Body of pancreas (tissue), 4 donors: ENCODE measurements at places on chromosomes 13 and 19. TPM values are rescaled to one million over a fixed set of nuclear protein-coding genes. Genes with fewer than 3 reads are reported as not detected.

Gene SIN3B
- total RNA-seq = 71.2 TPM

Gene TNPO2
- 35.6 TPM for total RNA-seq

GRCh38 chr19:42270346-42271044 lies 1.4 kb downstream of the CIC start:
- no peak overlapping the region for H3K4me3 ChIP-seq
- H3K36me3 ChIP-seq = no peaks in the 10 kb centered on the region
- DNase-seq = peak; percentile 54
- peaks cover 51% of the 10 kb centered on the region for H3K4me1 ChIP-seq

GRCh38 chr19:42412661-42413076 lies 14.5 kb downstream of the LIPE start:
- H3K36me3 ChIP-seq = no peaks in the 10 kb centered on the region
- no peaks in the 10 kb centered on the region for H3K27me3 ChIP-seq
- no peak for DNase-seq
- no peak overlapping the region for H3K27ac ChIP-seq
- H3K4me1 ChIP-seq = peaks cover 15% of the 10 kb centered on the region
- no peak overlapping the region for H3K4me3 ChIP-seq

GRCh38 chr19:30686176-30686820 lies 314.1 kb downstream of the ZNF536 start:
- H3K4me1 ChIP-seq = peaks cover 5% of the 10 kb centered on the region
- H3K27me3 ChIP-seq = peaks cover 5% of the 10 kb centered on the region
- H3K4me3 ChIP-seq = no peak overlapping the region
- H3K36me3 ChIP-seq = no peaks in the 10 kb centered on the region
- no peak for DNase-seq
- no peak overlapping the region for H3K27ac ChIP-seq

Gene C13orf42
- not detected for total RNA-seq

Gene MAB21L1
- total RNA-seq = 0.52 TPM

DNA sequence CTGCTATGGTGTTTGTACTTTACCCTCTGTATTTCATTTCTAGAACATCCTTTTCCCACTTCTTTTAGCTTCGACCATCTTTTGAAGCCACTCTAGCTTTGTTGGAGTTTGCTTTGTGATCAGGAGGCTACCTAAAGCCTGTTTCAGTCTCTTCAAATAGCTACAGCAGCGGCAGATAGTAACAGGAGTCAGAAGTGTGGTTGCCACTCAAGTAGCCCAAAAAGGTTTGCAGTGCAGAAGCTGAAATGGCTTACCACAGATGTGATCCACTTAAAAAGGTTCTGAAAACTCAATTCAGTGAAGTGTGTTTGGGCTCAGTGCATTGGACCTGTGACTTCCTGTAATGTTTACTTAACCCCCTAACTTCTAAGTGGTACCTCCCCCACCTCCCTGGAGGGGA lies 26.2 kb downstream of the WASF3 start:
- H3K4me1 ChIP-seq = no peaks in the 10 kb centered on the region
- DNase-seq = no peak
- no peak overlapping the region for H3K27ac ChIP-seq
- no peaks in the 10 kb centered on the region for H3K27me3 ChIP-seq
- H3K4me3 ChIP-seq = no peak overlapping the region

Gene ZNF844
- 4.3 TPM for total RNA-seq

GRCh38 chr19:39759457-39760184 lies 19.0 kb upstream of the LEUTX start:
- H3K4me3 ChIP-seq = no peak overlapping the region
- H3K36me3 ChIP-seq = no peaks in the 10 kb centered on the region
- H3K4me1 ChIP-seq = no peaks in the 10 kb centered on the region
- DNase-seq = no peak
- no peak overlapping the region for H3K27ac ChIP-seq

Gene TMED1
- 14.5 TPM for total RNA-seq

DNA sequence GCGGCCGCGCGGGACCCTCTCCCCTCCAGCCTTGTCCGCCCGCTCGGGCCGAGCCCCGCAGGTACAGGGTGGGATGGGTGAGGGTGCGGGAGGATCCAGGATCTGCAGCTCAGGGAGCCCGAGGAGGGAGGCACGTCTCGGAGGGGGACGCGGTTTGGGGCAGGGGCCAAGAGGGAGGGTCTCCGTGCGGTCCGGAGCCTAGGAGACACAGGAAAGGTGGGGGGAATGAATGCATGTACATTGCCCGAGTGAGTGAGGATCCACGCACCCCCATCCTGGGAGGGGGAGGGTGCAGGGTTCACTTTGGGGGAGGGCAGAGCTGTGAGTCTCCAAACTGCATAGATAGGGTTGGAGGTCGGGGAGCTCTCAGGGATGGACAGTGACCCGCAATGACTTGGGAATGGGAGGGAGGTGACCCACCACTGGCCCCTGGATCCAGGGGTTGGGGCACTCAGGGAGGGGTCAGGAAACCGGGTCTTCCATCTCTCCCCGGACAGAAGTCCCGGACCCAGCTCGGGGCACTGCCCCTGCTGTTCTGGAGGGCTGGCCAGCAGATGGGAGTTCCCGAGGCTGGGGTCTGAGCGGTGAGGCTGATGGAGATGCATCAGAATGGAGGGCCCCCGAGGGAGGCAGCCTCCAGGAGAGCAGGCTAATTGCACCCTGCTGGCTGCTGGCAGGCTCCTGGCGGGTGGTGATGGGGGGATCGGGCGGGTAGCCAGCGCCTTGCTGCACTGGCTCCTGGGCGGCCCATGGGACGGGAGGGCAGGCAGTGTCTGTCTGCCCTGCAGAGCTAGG lies 547 bp downstream of the KCNN1 start:
- H3K4me1 ChIP-seq = no peaks in the 10 kb centered on the region
- H3K4me3 ChIP-seq = no peak overlapping the region
- no peak for DNase-seq
- no peaks in the 10 kb centered on the region for H3K27me3 ChIP-seq
- H3K27ac ChIP-seq = no peak overlapping the region
- no peaks in the 10 kb centered on the region for H3K36me3 ChIP-seq

Gene SLC25A41
- not detected for total RNA-seq

DNA sequence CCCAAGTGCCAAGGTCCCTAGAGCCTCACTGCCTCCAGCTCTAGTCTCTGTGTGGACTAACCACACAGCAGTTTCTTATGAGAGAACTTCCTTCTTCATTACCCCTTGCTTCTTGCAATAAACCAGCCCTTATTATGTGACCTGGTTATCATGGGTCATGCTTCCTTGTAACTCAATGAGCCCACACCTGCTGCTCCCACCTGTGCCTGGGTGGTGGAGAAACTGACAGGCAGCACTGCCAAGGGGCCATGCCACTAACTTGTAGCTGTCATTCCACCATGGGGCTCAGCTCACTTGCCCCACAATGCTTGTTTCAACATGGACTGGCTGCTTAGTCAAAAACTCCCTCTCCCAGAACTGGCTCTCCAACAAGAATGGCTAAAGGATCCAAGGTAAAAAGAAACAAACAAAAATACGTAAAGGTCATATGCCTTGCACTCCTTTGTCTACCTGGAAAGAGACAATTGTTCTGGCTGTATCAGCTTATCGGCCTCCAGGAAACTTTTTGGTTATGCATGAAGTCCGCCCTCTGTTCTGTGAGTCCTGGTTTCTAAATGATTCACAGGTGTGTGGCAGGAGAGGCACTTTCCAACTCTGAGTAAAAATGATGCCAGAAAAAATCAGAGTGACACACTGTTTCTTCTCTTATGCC lies 446.4 kb downstream of the COG6 start:
- no peak overlapping the region for H3K27ac ChIP-seq
- no peaks in the 10 kb centered on the region for H3K4me1 ChIP-seq
- H3K27me3 ChIP-seq = no peaks in the 10 kb centered on the region
- no peak overlapping the region for H3K4me3 ChIP-seq
- no peak for DNase-seq

Gene HNRNPA1L2
- total RNA-seq = not detected

DNA sequence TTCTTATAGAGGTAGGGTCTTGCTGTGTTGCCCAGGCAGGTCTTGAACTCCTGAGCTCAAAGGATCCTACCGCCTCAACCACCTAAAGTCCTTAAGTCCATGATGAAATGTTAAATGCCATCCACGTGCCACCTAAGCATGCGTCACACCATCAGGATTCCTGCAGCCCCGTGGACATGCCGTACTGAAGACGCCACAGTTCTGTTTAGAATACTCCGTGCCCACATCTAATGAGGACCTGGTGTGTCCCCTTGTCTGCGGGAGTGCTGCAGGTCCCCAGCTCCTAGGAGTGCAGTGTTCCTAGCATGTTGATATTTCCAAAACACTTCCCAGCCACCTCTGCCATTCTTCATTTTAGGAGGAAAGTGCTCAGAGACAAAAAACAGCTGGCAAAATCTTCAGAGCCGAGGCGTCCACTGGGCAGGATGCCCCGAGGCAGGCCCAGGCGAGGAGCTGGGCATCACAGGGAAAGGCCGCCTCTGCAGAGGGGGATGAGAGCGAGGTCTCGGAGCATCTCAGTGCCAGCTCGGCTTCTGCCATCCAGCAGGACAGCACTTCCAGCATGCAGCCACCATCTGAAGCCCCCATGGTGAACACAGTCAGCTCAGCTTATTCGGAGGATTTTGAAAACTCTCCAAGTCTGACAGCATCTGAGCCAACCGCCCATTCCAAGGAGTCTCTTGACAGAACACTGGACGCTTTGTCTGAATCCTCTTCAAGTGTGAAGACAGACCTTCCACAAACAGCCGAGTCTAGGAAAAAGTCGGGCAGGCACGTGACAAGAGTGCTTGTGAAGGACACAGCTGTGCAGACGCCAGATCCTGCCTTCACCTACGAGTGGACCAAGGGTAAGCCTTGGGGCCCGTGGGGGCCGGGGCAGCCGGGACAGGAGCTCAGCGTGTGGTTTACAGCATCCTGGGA lies 13.2 kb downstream of the C19orf44 start:
- H3K4me3 ChIP-seq = no peak overlapping the region
- no peak for DNase-seq
- H3K27me3 ChIP-seq = no peaks in the 10 kb centered on the region
- H3K4me1 ChIP-seq = no peaks in the 10 kb centered on the region

Gene HMGB1
- total RNA-seq = 97.3 TPM

DNA sequence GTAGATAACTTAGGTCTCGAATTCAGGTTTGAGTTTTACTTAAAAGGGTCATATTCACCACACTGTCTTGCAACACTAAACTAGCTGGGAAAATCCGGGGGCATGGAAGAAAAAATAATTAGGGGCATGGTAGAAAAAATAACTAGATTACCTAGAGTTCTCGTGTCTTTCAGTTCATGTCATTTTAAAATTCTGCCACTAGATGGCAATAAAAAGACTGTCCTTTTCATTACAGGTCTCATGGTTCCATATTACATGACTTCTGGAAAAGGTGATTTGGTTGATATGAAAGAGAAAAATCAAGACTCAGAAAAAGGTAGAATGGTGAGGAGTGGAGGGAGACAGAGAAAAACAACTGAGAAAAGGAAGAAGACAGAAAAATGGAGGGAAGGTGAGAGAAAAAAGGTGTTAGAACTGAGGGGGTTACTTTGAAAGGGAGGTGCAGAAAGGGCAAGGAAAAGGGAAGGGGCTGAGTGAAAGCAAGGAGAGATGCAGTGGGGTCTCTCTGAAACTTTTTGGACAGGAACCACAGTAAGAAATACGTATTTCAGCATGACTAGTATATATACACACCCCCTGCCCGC lies 299.0 kb downstream of the KLF12 start:
- H3K27me3 ChIP-seq = no peaks in the 10 kb centered on the region
- no peak overlapping the region for H3K27ac ChIP-seq

Gene IL17D
- 0.66 TPM for total RNA-seq

Gene PSG11
- total RNA-seq = not detected

- H3K4me3 ChIP-seq = no peak overlapping the region
- no peaks in the 10 kb centered on the region for H3K4me1 ChIP-seq
- no peaks in the 10 kb centered on the region for H3K27me3 ChIP-seq
- no peak for DNase-seq
- no peak overlapping the region for H3K27ac ChIP-seq
- no peaks in the 10 kb centered on the region for H3K36me3 ChIP-seq
Observed at GRCh38 chr13:77811381-77811780, 107.2 kb downstream of the EDNRB start.

Gene SMIM44
- not detected for total RNA-seq

DNA sequence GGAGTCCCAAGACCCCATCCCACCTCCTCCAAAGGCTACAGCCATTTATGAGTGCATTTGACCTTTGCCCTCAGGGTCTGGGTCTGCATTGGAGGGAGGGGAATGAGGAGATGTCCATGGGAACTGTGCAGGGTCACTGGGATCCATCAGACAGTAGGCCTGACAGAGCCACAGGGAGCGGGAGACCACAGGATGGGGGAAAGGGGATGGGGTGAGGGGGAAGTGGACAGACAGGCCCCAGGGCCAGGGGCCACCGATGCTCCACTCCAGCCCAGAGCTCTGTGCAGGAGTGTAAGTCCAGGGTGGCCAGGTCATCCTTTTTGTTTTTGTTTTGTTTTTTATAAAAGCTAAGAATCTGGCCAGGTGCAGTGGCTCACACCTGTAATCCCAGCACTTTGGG lies 82.5 kb downstream of the CHST8 start:
- no peak overlapping the region for H3K4me3 ChIP-seq
- H3K36me3 ChIP-seq = no peaks in the 10 kb centered on the region
- H3K27ac ChIP-seq = no peak overlapping the region
- no peak for DNase-seq
- H3K4me1 ChIP-seq = no peaks in the 10 kb centered on the region
- no peaks in the 10 kb centered on the region for H3K27me3 ChIP-seq

Gene SBK2
- total RNA-seq = not detected

Gene CD33
- 1.3 TPM for total RNA-seq

DNA sequence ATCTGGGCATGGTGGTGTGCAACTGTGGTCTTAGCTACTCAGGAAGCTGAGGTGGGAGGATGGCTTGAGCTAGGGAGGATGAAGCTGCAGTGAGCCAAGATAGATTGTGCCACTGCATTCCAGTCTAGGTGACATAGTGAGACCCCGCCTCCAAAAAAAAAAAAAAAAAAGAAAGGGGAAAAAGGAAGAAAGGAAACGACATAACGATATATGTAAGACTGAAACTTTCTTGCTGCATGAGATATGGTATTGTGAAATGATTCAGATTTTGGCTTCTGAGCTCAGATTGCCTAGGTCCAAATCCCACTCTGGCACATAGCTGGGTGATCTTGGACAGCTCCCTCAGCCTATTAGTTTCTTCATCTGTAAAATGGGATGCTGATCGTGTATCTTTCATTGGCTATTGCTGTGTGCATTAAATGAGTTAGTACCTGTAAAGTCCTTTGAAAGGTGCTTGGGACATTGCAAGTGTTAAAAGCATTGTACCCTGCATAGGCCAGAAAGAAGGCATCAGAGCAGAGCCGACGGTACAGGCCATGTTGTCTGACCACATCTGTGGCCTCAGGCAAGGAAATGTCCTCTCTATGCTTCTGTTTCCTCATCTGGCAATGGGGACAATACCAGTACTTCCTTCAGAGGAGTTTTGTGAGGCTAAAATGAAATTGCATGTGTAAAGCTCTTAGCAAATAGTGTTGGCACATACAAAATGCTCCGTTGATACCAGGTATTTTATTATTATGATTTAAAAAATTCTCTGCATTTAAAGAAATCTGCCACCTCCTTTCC lies 32.6 kb upstream of the SLC46A3 start:
- H3K36me3 ChIP-seq = no peaks in the 10 kb centered on the region
- H3K27ac ChIP-seq = no peak overlapping the region
- no peaks in the 10 kb centered on the region for H3K27me3 ChIP-seq
